ENCODE measurements at places on chromosomes 13 and 19. TPM values are rescaled to one million over a fixed set of nuclear protein-coding genes. Genes with fewer than 3 reads are reported as not detected.

FUT6 gene
- 9.7 TPM for total RNA-seq

SHISA7 gene
- not detected for total RNA-seq

AMH gene
- total RNA-seq, result 0.40 TPM

KIRREL2 gene
- total RNA-seq, result not detected

SIGLEC14 gene
- 2.9 TPM for total RNA-seq

INSL3 gene
- not detected for total RNA-seq

TEX30 gene
- 16.0 TPM for total RNA-seq

SIGLECL1 gene
- total RNA-seq, result not detected

SLC10A2 gene
- total RNA-seq, result not detected

CGB7 gene
- total RNA-seq, result not detected

CYP4F11 gene
- total RNA-seq, result 80.1 TPM

PRX gene
- 0.98 TPM for total RNA-seq

All from right lobe of liver (tissue), 6 donors.